Activated naive CD8-positive, alpha-beta T cell treated with anti-CD3 and anti-CD28 coated beads for 36 hours (primary cell): ENCODE measurements at places on chromosomes 7 and 10. TPM values are rescaled to one million over a fixed set of nuclear protein-coding genes. Genes with fewer than 3 reads are reported as not detected.
A peak's percentile ranks its signal among the peaks of the same experiment; 100 is the strongest.

Gene SPDYE17
- total RNA-seq, result not detected

Gene GPRIN2
- total RNA-seq, result not detected

Gene ABCB8
- total RNA-seq, result 34.3 TPM

Gene CYP3A5
- total RNA-seq, result not detected

Gene CCDC172
- not detected for total RNA-seq

Gene OR2A1
- not detected for total RNA-seq

Gene CALCR
- total RNA-seq, result not detected

DNA sequence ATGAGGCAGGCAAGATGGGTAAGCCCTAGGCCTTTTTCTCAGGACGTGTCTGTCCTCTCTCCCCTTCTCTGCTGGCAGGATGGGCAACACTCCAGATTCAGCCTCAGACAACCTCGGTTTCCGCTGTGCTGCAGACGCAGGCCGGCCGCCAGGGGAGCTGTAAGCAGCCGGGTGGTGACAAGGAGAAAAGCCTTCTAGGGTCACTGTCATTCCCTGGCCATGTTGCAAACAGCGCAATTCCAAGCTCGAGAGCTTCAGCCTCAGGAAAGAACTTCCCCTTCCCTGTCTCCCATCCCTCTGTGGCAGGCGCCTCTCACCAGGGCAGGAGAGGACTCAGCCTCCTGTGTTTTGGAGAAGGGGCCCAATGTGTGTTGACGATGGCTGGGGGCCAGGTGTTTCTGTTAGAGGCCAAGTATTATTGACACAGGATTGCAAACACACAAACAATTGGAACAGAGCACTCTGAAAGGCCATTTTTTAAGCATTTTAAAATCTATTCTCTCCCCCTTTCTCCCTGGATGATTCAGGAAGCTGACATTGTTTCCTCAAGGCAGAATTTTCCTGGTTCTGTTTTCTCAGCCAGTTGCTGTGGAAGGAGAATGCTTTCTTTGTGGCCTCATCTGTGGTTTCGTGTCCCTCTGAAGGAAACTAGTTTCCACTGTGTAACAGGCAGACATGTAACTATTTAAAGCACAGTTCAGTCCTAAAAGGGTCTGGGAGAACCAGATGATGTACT, 13.1 kb downstream of the PHKG1 start:
- DNase-seq, result no peak
- H3K4me1 ChIP-seq, result no peaks in the 10 kb centered on the region

GRCh38 chr10:90571481-90572258, 286.2 kb downstream of the HTR7 start:
- DNase-seq, result no peak
- no peaks in the 10 kb centered on the region for H3K4me1 ChIP-seq
- H3K36me3 ChIP-seq, result no peaks in the 10 kb centered on the region
- peaks cover 20% of the 10 kb centered on the region for H3K27me3 ChIP-seq

DNA sequence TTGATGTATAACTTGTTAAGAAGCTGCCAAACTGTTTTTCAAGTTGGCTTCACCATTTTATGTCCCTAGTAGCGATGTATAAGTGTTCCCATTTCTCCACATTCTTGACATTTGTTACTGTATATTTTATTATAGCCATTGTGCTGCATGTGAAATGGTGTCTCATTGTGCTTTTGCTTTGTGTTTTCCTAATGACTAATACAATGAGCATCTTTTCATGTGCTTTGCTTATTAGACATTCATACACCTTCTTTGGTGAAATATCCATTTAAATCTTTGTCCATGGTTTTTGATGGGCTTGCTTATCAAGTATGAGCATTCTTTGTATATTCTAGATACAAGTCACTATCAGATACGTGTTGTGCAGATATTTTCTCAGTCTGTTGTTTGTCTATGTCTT, 203.0 kb downstream of the CCSER2 start:
- peaks cover 10% of the 10 kb centered on the region for H3K4me1 ChIP-seq
- H3K27ac ChIP-seq, result no peak overlapping the region
- H3K4me3 ChIP-seq, result no peak overlapping the region
- H3K27me3 ChIP-seq, result peaks cover 7% of the 10 kb centered on the region

DNA sequence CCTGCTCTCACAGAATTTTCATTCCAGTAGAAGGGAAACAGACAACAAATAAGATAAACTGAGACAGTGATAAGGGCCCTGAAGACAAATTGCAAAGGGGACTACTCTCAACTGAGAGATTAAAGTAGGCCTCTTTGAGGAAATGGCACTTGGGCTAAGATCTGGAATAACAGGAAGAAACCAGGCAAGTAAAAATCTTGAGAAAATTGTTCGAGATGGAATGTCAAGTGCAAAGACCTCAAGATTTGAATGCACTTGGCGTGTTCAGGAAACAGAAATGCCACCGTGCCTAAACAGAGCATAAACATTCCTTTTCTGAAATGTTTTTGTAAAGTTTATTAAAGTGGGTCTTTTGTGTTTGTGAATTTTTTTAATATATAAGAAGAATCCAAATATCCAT, 10.7 kb downstream of the ARMH3 start:
- peaks cover 30% of the 10 kb centered on the region for H3K4me1 ChIP-seq
- no peaks in the 10 kb centered on the region for H3K36me3 ChIP-seq
- H3K27me3 ChIP-seq, result no peaks in the 10 kb centered on the region
- DNase-seq, result no peak

DNA sequence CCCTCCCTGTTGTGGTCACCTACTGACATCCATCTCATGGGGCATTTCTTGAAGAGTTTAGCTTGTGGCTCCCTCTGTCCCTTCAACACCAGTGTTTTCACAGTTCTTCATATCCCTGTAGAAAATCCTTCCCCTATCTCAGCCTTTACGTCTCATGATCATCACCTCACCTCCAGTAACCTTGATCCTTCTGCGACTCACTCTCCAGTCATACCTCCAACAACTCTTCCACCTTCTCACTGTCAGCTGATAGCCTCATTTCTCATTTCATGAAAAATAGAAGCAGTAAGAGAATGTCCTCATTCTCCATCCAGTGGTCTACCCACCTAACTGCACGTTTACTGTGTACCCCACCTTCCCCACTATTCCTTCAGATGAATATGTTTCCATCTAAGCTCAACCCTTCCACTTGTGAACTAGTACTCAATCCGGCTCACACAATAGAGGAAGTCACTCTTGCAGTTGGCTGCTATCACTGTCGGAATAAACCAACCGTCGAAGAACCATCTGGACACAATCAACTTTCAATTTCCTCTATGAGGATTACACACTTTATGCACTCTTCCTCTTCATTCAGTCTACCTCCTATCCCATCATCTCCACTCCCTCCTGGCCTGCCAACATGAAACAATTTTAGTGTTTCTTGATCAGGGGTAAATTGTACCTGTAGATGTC, 256.0 kb downstream of the AHR start:
- no peak overlapping the region for H3K4me3 ChIP-seq
- no peak for DNase-seq
- H3K27me3 ChIP-seq, result peaks cover 6% of the 10 kb centered on the region
- no peak overlapping the region for H3K27ac ChIP-seq

DNA sequence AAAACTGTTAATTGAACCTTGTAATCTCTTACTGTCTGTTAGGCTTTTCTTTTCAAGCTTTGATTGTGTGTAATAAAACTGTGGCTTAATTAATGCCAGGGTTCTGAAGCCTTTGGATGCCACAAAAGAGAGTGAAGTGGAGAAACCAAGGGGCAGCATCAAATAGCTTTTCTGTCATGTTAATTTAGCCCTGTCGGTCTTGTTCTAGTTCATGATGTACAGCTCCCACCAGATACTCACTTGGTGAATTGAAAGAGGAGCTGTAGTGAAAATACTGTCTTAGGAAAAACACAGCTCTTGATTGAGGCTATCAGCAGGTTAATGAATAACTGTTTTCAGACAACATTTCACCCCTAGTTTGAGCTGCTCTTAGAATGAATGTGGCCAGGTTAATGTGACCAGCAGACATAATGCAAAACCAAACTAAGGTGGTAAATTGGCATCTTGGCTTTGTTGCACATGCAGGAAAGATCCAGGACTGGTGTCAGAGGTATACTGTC, 94.2 kb downstream of the POLL start:
- no peaks in the 10 kb centered on the region for H3K27me3 ChIP-seq
- H3K4me1 ChIP-seq, result peaks cover 4% of the 10 kb centered on the region
- H3K27ac ChIP-seq, result no peak overlapping the region
- H3K4me3 ChIP-seq, result no peak overlapping the region
- peaks cover 3% of the 10 kb centered on the region for H3K36me3 ChIP-seq

DNA sequence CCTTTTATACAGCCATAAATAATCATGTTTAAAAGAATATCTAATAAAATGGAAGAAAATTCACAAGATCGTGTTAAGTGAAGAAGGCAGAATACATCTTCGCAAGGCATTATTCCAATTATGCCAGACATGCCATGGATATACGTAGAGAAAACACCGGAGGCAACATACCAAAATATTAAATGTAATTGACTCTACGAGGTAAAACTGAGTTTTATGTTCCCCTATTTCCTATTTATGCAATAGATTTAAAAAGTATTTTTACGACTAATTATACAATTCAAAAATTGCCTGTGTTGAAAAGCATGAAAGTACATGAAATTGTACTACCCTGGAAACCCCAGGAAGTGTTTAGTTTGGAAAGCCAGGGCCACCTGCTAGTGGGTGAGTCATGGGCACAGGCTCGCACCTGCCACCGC, 936 bp upstream of the REPIN1 start:
- no peaks in the 10 kb centered on the region for H3K27me3 ChIP-seq
- DNase-seq, result no peak
- H3K4me3 ChIP-seq, result peak overlapping the region; percentile 83
- peak overlapping the region; percentile 94 for H3K27ac ChIP-seq
- H3K4me1 ChIP-seq, result peaks cover 41% of the 10 kb centered on the region
- H3K36me3 ChIP-seq, result peaks cover 7% of the 10 kb centered on the region

DNA sequence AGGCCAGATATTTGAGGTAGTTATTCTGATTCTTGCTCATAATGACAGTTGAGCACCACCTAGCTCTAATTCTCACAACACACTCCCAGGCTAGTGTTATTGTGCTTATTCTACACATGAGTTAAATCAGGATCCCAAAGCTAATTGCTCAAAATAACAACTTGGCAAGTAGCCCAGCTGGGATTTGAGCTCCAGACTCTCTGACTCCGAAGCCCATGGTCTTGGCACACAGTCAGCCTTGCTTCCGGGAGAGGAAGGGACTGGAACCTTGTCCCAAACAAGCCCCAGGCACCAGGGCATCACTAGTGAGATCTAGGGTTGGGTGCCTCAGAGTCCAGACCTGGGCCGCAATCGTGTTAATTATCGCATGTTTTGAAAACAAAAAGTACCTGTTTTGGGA, 101.4 kb downstream of the GPAM start:
- no peak overlapping the region for H3K27ac ChIP-seq
- no peaks in the 10 kb centered on the region for H3K27me3 ChIP-seq
- H3K4me3 ChIP-seq, result no peak overlapping the region
- no peak for DNase-seq

DNA sequence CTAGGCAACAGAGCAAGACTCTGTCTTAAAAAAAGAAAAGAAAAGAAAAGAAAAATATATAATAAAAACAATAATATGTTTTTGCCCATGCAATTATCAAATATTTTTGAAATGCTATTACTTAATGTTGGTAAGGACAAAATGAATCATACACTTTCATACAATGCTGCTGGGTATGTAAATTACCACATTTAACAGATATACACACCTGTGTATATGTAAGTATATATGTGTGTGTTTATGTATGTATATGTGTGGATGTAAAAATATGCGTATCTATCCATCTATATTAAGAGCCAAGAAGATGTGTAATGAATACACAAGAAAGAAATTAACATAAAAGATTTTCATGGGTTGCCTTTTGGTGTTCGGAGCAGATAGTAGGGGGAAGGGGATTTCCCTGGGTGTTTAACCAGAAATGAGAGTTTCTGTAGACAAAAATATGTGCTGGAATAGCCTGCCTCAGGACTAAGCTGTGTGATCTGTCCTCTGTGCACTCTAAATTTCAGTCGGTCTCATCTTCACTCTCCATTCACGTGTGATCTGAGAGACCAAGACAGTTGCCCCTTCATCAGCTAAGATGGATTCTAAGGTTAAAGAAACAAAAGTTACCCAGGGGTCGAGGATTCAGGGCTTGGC, 61.2 kb downstream of the PRKCQ start:
- H3K27me3 ChIP-seq, result no peaks in the 10 kb centered on the region
- peak overlapping the region; percentile 78 for H3K27ac ChIP-seq
- H3K4me3 ChIP-seq, result peak overlapping the region; percentile 18
- peaks cover 75% of the 10 kb centered on the region for H3K4me1 ChIP-seq
- peaks cover 40% of the 10 kb centered on the region for H3K36me3 ChIP-seq
- DNase-seq, result no peak

DNA sequence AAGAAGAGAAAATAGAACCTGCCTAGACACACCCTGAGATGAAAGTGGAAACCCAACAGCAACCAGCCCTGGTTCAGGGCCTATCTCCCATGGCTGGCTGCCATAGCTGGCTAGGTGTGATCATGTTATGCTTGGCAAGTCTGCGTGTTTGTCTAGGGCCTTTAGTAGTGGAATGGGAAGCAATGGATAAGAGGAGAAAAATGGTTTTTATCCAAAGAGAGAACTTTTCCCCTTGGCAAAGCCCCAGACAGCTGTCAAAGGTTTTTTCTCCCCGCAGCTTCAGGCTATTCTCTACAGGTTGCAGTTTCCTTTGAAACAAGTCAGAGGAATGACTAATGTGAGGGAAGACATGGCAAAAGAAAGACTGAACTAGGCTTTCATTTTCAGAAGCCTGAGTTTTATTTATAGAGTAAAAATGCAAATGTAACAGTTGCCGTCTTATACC, 161.5 kb downstream of the SEMA3D start:
- no peaks in the 10 kb centered on the region for H3K4me1 ChIP-seq
- H3K4me3 ChIP-seq, result no peak overlapping the region
- no peak overlapping the region for H3K27ac ChIP-seq
- no peaks in the 10 kb centered on the region for H3K27me3 ChIP-seq
- no peaks in the 10 kb centered on the region for H3K36me3 ChIP-seq
- no peak for DNase-seq

GRCh38 chr10:86946213-86947155, 10.9 kb downstream of the MMRN2 start:
- no peak for DNase-seq
- H3K4me1 ChIP-seq, result peaks cover 17% of the 10 kb centered on the region
- no peak overlapping the region for H3K27ac ChIP-seq
- no peak overlapping the region for H3K4me3 ChIP-seq
- H3K36me3 ChIP-seq, result no peaks in the 10 kb centered on the region

- no peaks in the 10 kb centered on the region for H3K36me3 ChIP-seq
- H3K27me3 ChIP-seq, result no peaks in the 10 kb centered on the region
- H3K4me3 ChIP-seq, result no peak overlapping the region
Measured at GRCh38 chr7:90896458-90896857, 300.3 kb downstream of the CDK14 start.

- H3K27me3 ChIP-seq, result no peaks in the 10 kb centered on the region
- DNase-seq, result peak; percentile 3
- no peaks in the 10 kb centered on the region for H3K36me3 ChIP-seq
- H3K27ac ChIP-seq, result no peak overlapping the region
- peaks cover 16% of the 10 kb centered on the region for H3K4me1 ChIP-seq
Measured at GRCh38 chr10:73591935-73592699, 975 bp upstream of the USP54 start.

- H3K27ac ChIP-seq, result peak overlapping the region; percentile 99
- peak; percentile 96 for DNase-seq
- H3K27me3 ChIP-seq, result peaks cover 7% of the 10 kb centered on the region
- peak overlapping the region; percentile 82 for H3K4me3 ChIP-seq
- H3K36me3 ChIP-seq, result peaks cover 83% of the 10 kb centered on the region
Measured at GRCh38 chr10:6050801-6051445, 11.2 kb downstream of the IL2RA start.
